ENCODE measurements at places on chromosomes 16 and 17.

GRCh38 chr16:85057212-85057889 lies 29.8 kb downstream of the KIAA0513 start:
- no peak for DNase-seq

DNA sequence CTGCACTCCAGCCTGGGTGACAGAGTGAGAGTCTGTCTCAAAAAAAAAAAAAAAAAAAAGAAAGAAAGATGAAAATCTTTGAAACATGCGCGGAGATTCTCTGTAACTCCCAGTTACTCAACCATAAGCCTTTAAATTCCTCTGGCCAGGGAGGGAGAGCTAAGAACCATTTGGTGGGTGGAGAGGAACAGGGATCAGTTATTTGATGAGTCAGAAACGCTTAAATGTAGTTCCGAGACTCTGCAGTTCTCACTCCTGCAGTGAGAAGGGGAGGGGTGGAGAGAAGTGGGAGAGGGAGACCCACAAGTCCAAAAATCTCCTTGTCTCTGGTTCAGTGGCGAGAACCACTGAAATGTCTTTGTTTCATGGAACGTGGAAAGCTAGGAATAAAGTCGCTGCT lies 266.7 kb downstream of the SOX9 start:
- DNase-seq = no peak

GRCh38 chr16:2043667-2044451 lies 3.8 kb downstream of the NTHL1 start:
- DNase-seq = no peak

GRCh38 chr17:38900978-38901656 lies 24.3 kb upstream of the LASP1NB start:
- no peak for DNase-seq

GRCh38 chr16:89132194-89133005 lies 38.7 kb downstream of the ACSF3 start:
- no peak for DNase-seq

GRCh38 chr17:50114849-50115357 lies 15.1 kb downstream of the SAMD14 start:
- DNase-seq = no peak

DNA sequence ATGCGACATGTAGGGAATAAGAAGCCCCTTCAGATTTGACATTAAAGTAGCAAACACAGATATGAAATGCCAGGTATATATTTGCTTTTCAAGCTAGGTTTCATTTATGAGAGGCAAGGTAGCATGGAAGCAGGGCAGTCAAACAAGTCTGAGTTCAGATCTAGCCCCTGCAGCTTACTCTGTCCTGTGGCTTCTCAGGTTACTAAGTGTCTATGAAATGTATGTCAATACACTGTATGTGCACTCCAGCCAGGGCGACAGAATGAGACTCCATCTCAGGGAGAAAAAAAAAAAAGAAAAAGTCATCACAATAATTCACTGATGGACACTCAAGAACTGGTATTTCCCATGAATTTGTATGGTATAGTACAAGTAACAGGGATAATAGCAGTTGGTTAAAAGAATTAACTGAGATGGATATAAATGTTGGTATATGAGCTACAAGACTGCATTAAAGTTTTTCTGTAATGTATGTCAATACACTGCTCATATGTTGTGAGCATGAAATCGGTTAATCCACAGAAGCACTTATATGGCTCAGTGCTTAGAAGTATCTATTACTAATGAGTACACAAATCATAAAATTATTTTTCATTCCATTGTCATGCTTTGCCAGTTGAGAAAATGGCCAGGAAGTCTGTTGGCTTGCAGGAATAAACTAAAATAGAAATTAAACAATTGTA lies 2.9 kb upstream of the WSB1 start:
- no peak for DNase-seq

DNA sequence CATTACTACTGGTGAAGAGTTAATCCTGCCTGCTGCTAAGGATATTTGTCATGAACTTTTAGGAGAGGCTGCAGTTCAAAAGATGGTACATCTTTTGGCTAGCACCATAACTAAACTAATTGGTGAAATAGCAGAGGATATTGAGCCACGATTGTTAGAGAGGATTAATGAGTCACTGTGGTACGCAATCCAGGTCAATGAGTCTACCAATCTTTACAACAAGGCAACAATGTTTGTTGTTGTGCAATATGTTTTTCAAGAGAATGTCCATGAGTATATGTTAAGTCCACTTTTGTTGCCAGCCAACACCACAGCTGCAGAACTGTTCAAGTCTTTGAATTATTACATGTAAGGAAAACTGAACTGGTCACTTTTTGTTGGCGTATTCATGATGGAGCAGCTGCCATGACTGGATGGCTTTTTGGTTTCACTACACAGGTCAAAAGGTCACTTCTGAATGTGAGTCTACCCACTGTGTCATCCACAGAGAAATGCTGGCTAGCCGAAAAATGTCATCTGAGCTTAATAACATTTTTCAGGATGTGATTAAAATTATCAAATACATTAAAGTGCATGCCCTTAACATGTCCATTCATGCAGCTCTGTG lies 402.6 kb upstream of the KIF2B start:
- DNase-seq = no peak

DNA sequence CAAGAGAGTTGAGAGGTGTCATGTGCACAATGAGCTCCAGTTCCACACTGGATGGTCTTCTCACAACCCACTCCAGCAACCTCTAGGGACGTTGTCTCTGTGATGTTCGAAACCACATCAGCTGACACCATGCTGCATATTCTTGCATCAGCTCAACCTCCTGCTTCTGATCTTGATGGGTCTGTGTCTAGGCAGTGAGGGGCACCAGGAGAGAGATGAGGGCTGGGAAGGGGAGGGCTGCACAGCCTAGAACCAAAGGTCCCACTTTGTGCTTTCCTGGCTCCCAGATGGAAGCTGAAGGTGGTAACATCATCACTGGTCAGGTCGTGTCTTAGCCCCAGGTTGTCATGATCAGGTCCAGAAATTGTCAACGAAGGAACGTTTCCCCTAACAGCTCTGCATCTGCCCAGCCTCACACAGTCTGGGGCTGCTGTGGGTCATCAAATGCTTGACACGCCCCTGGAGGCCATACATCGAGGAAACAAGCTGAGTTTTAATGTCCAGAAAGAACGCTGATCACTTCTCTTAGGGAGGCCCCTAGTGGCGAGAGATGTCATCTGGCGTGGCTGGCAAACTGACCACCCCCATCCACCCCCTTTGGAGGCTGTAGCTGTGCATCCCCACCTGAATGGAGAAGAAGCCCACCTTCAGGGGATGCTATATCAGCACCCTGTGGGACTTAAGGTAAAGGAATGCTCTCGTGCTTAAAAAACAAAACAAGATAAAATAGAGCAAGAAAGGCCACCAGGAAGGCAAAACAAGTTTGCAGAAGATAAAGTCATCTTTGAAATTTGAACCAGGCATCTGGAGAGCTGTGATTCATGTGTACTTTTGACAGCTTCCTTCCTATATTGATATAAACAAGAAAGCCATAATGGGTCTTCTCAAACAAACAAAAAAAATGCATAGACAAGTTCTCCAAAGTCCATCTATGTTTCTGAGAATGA lies 58.3 kb downstream of the WIPI1 start:
- DNase-seq = no peak

GRCh38 chr16:29994600-29995323 lies 655 bp downstream of the HIRIP3 start:
- no peak for DNase-seq

DNA sequence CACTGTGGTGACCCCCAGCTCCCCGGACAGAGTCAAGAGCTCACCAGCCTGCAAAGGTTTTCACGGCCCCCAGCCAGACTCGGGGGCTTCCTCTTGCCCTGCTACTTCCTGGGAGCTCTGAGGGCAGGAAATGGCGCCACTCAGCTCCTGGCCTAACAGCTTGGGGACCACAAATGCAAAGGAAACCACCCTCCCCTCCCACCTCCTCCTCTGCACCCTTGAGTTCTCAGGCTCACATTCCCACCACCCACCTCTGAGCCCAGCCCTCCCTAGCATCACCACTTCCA lies 375 bp upstream of the SPN start:
- no peak for DNase-seq

DNA sequence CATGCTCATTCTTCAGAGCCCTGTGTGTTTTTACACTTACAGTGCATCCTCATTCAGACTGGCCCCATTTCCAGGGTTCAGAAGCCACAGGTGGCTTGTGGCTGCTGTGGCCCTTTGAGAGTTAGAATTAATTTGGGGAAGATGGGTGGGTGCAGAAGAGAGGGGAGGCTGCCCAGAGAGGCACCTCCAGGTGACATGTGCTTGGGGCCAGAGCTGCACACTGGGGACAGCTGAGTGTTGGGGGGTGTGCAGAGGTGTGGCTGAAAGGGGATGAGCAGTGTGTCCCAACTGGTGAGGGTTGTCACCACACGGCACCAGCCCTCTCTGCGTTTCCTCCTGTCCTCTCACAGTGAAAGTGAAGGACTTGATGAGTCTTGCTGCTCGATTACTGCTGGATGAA lies 6.9 kb upstream of the EIF1 start:
- DNase-seq = no peak

DNA sequence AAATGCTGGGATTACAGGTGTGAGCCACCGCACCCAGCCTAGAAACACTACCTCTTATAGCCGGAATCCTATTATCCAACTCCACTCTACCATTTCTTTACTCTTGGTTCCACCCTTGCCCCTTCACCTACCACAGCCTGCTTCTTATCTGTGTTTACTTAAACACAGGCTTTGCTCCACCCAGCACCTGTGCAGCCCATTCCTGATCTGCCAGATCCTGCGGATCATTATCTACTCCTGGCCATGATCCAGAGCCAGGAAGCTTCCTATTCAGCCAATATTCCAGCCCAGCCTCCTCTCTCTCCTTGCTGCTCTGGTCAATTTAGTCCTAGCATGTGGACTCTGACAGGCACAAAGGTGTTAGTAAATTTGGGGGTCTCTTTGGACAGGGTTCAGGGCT lies 98.8 kb upstream of the MED13 start:
- no peak for DNase-seq

GRCh38 chr17:79094261-79094660 lies 19.6 kb downstream of the ENGASE start:
- no peak for DNase-seq

GRCh38 chr17:71217769-71218168 lies 903.1 kb upstream of the SOX9 start:
- no peak for DNase-seq

DNA sequence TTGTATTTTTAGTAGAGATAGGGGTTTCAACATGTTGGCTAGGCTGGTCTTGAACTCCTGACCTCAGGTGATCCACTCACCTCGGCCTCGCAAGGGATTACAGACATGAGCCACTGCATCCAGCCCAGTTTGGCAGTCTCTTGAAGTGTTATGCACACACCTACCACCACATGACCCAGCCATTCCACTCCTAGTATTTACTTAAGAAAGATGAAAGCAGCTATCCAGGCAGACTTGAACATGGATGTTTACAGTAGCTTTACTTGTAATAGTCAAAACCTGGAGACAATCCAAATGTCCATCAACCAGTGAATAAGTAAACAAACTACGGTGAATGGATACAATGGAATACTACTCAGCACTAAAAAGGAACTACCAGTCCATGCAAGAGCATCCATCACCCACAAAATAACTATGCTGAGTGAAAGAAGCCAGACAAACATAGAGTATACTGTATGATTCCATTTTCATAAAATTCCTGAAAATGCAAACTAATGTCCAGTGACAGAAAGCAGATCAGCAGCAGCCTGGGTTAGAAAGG lies 37.8 kb upstream of the RASD1 start:
- no peak for DNase-seq

GRCh38 chr17:81454473-81454872 lies 58.1 kb downstream of the ACTG1 start:
- no peak for DNase-seq

DNA sequence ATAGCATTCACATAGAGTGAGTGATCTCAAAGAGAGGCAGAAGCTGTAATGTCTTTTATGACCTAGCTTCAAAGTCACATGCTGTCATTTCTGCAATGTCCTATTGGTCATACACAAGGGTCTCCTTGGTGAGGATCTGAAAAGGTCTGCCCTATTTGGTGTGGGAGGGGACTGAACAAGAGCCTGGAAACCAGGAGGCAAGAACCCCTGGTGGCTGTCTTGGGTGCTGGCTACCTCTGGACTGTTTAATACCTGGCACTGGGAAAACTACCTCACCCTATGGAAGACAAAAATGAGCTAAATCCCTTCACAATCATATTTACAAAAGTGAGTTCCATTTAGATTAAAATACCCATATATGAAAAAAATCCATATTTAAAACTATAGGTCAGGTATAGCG lies 9.0 kb downstream of the KCTD13 start:
- no peak for DNase-seq

DNA sequence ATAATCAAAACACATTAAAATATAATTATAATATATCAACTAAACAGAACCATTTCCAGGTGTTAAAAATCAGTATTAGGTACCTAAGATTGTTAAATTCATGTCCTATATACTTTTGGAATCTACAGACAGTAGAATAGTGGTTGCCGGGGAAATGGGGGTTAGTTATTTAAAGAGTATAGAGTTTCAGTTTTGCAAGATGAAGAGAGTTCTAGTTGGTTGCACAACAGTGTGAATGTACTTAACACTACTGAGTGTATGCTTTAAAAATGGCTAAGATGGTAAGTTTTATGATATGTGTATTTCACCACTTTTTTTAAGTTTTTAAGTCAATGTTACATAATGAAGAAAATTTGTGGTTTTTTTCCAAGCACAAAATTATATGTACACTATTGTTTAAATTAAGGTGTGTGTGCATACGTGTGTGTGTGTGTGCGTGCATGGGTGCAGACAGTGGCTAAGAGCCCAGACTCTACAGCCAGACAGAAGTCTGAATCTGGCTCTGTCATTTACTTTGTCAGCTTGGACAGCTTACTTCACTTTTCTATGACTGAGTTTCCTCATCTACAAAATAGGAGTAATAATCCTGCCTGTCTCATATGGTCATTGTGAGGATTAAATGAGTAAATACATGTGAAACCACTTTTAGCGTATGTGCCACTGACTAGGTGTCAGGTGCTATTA lies 25.3 kb upstream of the PHAF1 start:
- DNase-seq = no peak

DNA sequence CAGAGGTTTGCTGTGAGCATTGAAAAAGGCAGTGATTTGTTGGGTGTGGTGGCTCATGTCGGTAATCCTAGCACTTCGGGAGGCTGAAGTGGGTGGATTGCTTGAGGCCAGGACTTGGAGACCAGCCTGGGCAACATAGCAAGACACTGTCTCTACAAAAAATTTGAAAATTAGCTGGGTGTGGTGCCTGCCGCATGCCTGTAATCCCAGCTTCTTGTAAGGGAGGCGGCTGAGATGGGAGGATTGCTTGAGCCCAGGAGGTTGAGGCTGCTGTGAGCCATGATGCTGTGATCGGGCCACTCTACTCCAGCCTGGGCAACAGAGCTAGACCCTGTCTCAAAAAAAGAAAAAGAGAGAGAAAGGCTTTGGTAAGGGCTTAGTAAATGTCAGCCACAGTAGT lies 7.0 kb upstream of the NPIPB2 start:
- DNase-seq = no peak

GRCh38 chr17:4366327-4367063 lies at the start of gene UBE2G1:
Gene UBE2G1 (minus strand): TSS chr17:4366675. CDS start chr17:4366316, 359 bp downstream.
- DNase-seq = peak; percentile 99

- no peak for DNase-seq
These were observed 9.9 kb downstream of the ZFP90 start for GRCh38 chr16:68548947-68549346.
